ENCODE measurements at places on chromosomes 5 and 9.

DNA sequence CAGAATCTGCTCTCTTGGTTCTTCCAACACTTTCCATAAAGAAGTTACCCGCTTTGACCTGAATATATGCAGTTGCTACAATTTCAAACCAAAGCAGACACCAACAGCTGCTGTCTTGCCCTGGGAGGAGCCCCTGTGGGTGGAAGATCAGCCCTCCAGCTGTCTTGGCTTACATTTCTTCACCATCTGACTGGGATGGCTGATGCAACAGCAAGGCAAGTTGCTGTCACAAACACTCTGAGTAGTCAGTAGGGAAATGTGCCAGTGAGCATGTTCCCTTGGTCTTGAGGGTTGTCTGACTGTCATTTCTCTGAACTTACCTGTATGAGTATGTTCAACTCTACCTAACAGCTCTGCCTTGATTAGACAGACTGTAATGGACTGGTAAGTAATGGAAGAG lies 152.9 kb downstream of the SGCD start:
- no peak for DNase-seq

GRCh38 chr5:131966551-131966950 lies 21.1 kb upstream of the MEIKIN start:
- no peak for DNase-seq

- peak; percentile 47 for DNase-seq
These were observed 34.7 kb downstream of the SHOC1 start for GRCh38 chr9:111759762-111760639.

- no peak for DNase-seq
These were observed at the start of gene TMEM215 for GRCh38 chr9:32783168-32783891. Gene TMEM215 (plus strand): TSS chr9:32783540. CDS start chr9:32784184, 644 bp downstream.

DNA sequence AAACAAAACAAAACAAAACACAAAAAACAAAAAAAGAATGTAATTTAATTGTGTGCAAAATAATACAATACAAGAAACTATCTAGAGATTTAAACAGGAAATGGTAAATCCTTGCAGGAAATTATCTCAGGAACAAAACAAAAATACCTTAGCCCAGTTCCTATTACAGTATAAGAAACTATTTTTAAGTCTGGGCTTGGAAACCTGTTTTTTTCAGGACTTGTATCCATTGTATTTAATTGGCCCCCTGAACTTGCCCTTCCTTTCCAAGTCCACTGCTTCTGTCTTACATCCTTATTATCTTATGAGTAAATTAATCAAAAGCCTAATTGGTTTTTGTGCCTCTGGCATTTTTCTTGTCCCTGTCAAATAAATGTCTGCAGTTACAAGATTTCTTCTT lies 48.5 kb downstream of the ST8SIA4 start:
- no peak for DNase-seq

DNA sequence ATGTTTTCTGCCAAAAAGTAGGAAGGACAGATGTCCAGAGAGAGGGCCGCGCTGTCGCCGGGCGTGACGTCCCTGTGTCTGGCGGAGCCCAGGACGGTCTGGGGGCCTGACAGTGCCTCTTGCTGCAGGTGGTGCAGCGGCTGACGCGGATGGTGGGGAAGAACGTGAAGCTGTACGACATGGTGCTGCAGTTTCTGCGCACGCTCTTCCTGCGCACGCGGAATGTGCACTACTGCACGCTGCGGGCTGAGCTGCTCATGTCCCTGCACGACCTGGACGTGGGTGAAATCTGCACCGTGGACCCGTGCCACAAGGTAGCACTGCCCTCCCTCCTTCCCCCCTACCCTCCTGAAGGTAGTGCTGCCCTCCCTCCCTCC lies 7.8 kb downstream of the NELFB start:
- no peak for DNase-seq

GRCh38 chr5:15885156-15885555 lies 294.4 kb downstream of the MARCHF11 start:
- DNase-seq: no peak

- no peak for DNase-seq
These were observed 1.4 kb downstream of the PCDHA13 start for GRCh38 chr5:140883373-140883772.

DNA sequence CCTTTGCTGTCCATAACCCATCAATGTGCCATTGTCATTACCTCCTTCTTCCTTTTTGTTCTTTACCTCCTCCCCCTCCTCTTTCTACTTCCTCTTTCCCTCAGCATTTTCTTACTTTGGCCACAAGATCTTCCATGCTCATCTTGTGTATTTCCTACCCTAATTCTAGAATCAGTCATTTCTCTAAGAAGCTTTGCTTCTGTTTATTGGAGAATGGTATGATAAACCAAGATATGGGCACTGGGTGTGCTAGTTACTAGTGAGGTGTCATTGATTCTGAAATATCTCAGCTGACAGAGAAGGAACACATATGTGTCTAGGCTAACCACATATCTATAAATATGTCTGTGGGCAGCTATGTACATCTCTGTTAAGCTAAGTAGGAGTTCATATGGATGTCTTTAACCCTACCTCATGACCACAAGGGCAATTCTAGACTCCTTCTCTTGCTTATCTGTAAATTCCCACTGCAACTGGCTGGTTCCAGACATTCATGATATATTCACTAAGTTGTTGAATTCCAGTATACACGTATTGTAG lies 2051.3 kb upstream of the CDH9 start:
- no peak for DNase-seq

GRCh38 chr5:10328323-10328722 lies 20.6 kb upstream of the CMBL start:
- no peak for DNase-seq

DNA sequence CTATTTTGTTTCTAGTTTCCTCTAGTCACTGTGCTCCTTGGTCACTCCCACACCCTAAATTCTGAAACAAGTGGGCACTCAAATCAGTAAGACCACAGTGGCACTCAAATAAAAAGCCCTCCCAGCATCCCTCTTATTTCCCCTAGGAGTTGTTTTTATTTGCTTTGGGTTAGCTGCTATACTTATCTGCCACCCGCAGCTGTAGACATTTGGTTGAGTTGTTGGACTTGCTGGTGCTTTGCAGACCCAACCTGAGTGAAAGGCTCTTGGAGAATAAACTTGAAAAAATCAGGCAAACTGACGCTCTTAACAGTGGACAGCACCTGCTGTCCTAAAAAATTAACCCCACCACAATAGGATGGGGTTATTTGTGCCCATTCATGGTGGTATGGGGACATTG lies 203.0 kb downstream of the SPATA31A6 start:
- DNase-seq: peak; percentile 14

DNA sequence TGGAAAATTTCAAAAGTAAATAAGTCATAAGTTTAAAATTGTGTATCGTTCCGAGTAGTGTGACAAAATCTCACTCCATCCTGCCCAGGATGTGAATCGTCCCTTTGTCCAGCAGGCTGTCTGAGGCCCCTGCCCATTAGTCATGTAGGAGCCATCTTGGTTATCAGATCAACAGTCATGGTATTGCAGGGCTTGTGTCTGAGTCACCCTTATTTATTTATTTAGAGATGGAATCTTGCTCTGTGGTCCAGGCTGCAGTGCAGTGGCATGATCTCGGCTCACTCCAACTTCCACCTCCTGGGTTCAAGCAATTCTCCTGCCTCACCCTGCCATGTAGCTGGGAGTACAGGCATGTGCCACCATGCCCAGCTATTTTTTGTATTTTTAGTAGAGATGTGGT lies 30.2 kb downstream of the ITGA2 start:
- DNase-seq: no peak

GRCh38 chr5:62138607-62139006 lies 167.4 kb upstream of the KIF2A start:
- peak; percentile 10 for DNase-seq

DNA sequence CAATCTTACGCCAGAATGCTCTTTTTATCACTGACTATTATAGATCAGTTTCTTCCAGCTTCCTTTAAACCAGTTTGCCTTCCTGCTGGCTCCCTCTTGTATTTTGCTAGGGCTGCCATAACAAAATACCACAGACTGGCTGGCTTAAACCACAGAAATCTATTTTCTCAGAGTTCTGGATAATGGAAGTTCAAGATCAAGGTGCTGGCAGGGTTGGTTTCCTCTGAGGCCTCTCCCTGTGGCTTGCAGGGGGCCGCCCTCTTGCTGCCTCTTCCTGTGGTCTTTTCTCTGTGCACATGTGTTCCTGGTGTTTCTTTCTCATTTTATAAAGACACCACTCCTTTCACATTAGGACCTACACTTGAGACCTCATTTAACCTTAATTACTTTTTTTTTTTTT lies 6.8 kb upstream of the FXN start:
- DNase-seq: no peak

DNA sequence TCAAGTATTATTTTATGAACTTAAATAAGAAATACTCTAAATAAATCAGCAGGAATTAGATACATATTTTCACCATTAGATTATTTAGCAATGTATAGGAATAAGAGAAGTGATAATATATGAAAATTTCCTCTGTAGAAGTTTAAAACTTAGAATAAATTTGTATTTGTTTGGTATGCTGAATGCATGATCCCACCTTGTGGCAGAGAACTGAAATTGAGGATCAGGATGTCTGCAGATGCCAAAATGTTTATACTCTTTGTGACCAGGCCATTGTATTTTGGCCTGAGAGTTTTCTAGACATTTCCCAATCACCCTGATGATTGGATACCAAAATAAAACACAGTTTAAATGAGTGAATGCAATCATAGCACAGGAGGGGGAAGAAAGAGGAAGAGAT lies 6.3 kb downstream of the TYRP1 start:
- no peak for DNase-seq

DNA sequence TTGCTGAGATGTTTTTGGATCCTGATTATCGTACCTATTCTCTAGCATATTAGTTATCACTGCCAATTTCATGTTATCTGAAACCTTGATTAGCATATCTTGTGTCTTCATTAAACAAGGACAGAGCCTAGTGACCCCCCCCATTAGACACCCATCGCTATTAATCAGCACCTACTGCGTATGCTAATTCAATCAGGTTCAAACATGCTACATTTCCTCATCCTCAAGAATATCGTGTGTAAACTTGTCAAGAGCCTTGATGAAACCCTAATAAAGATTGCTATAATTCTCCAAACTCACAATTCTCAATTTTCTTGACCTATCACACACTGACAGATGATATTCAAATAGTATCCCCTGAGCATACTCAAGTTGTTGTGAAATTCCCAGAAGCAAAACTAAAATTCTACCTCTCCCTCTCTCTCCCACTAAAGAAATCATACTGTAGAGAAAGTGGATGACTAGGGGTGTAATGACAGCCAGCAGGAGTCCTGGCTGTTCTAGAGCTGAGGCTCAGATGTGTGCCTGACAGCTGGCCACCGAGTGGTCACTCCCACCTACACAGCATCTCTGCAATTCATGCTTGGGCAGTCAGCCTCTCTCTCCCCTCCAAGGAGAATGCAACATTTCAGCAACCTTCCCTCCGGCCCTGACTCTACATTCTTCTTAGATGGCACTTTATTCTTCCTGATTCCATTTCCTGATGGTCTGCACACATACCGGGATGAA lies 9.2 kb upstream of the ZNF354A start:
- DNase-seq: no peak
